ENCODE measurements at places on chromosomes 2 and 18.

- DNase-seq = no peak
These were observed 55.9 kb downstream of the LDAH start for GRCh38 chr2:20766798-20767644.

- DNase-seq = no peak
These were observed 157.0 kb upstream of the CBLN2 start for GRCh38 chr18:72700961-72701710.

- no peak for DNase-seq
These were observed 748 bp downstream of the TWIST2 start for GRCh38 chr2:238848691-238848975.

DNA sequence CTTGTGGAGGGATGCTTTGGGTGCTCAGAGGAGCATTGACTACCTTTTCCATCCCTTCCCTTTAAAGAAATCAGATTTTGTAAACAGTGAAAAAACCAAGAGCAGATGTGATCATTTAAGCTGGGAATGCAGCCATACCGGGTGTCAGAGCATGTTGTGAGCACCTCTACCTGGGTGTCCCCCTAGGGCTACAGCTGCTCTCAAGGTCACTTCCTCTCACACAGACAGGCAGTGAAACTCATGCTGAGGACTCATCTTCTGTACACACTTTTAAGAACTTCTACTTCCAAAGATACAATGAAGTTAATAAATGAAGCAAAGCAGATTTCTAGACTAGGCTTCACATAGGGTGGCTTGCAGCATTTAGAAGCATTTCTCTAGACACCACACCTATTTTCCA is 48.4 kb upstream of the FRZB start:
- DNase-seq = no peak

DNA sequence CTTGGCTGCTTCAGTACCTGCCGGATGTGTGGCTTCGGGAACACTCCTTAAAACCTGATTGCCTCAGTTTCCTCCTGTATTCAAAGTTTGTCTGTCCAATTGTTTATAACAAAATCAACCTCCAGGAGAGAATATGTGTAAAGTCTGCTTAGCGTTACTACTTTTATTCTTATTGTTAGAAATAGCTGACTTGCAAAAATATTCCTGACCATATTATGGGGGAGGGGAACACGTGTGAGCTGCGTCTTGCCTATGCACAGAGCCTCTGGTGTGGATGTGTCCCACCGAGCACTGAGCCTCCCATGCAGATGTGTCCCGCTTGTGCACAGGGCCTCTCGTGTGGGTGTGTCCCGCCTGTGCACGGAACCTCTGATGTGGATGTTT is 82.5 kb downstream of the DCDC2C start:
- DNase-seq = no peak

GRCh38 chr2:54287532-54287931 is 31.5 kb upstream of the TSPYL6 start:
- no peak for DNase-seq

DNA sequence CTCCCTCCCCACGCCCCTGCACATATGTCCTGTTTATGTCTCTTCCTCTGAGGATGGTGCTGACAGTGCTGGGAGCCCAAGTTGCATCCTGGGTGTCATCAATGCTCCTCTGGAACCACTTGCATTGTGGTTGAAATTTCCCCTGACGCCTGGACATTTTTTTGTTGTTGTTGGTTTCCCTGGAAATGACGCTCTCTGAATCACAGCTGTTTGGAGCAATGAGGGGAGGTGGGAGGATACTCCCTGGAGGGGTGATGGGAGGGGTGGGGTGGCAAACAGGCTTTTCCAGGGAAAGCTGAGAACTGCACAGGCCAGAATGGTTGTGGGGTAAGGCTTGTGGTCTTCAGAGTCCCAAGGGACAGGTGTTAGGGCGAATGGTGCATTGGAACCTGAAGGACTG is 29.6 kb downstream of the CELF4 start:
- DNase-seq = no peak

DNA sequence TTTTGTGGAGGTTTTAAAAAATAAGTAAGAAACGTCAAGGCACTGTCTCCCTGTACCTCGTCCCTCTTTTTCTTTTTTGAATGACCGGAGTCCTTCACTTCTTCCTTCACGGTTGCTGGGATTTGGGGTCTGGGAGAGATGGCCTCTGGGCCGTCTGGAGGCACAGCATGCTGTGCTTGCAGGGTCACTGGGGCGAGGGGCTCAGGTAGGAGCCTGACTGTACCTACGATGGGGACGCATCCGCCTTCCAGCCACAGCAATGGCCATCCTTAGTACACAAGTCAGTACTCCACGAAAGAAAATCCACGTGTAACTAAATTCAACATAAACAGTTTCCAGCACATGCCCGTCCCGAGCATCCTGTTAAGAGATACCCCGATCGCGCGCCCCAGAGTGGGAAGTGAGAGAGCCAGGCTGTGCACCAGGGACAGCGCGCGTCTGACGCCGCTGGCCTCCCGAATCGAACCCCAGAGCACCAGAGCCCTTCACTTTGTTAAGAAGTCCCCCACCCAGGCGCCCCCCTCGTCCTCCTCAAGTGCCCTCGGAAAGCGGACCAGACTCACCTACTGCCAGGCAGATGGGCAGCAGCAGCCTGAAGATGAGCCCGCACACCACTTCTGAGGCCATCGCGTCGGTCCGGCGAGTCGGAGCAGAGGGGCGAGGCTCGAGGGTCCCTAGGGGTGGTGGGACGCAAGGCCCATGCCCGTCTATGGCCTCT is 1.2 kb downstream of the PIEZO2 start:
- DNase-seq = no peak

DNA sequence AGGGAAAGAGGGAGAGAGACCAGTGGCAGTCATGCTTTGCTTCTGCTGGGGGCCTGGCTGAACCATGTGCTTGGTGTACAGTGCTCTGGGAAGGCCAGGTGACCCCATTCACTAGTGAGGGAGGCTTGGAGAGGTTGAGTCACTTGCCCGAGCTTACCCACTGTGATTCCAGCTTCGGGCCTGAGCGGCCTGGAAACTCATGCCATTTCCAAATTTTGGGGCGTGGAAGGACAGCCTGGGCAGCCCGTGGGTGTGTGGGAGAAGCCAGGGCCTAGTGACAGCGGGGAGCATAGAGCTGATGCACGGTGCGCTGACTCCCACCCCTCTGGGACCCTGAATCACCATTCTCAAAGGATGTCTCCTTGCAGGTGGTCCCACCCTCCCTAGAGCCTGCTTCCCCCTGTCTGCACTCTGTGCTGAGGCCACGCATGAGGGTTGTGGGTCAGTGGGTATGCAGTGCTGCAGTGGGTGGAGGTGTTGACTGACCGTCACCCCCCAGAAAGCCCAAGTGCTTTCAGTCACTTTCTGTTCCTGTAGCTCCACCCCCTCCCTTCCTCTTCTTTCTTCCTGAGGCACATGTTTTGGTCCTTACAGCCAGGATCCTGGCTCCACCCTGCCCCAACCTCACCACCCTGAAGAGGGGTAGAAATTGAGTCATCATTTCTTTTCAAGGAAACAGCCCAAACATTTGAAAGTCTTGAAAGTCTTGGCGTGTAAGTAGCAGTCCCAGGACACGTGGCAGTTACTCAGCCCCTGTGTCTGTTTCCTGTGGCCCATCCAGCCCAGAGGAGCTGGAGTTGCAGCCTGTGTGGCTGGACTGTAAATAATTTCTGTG is 69.3 kb upstream of the MCFD2 start:
- peak; percentile 10 for DNase-seq

GRCh38 chr2:60064687-60065389 is 488.6 kb downstream of the BCL11A start:
- no peak for DNase-seq

DNA sequence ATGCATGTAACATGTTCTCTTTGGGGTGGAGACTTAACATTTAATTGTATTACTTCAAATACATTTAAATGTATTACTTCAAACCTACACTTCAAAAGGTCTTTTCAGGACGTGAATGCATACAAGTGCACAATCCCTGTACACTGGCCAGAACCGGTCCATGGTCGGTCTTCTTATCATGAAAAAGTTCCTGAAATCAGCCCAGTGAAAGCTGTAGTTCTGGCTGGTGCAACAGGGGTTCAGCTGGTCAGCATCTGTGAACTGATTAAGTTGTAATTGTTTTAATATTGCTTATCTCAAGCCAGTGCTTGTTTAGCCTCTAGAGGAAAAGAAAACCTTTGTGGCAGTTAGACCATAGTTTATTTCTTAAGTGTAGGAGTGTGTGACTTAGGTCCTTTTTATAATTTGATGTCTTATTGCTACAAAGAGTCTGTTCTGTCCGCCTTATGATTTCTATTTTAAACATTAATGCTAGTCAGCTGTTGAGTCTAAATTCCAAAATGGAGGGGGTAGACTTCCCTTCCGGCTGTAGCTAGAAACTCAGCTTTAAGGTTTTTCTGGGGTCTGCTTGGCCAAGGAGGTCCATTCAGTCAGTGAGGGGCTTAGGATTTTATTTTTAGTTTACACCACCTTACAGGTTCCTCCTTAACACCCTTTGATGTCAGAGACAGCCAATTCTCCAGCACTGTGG is 768 bp upstream of the CYBRD1 start:
- DNase-seq = peak; percentile 26

- DNase-seq = no peak
These were observed 362.0 kb upstream of the KYNU start for GRCh38 chr2:142515493-142515892.

DNA sequence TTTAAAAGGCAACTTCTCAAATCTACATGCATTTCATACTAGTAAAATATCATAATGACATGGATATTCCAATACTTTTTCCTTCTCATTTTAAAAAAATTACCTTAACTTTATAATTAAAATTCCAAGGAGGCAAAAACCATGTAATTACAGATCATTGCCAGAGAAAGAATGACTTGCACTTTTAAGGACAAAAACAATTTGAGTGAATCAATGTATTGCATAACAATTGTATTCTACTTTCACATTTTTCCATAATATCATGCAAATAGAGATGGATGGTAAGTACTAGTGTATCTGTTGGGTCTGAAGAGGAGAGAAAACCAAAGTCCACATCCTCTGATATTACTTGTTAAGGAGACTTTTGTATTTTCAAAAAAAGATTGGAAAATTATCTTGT is 89.5 kb upstream of the NCK2 start:
- DNase-seq = no peak

DNA sequence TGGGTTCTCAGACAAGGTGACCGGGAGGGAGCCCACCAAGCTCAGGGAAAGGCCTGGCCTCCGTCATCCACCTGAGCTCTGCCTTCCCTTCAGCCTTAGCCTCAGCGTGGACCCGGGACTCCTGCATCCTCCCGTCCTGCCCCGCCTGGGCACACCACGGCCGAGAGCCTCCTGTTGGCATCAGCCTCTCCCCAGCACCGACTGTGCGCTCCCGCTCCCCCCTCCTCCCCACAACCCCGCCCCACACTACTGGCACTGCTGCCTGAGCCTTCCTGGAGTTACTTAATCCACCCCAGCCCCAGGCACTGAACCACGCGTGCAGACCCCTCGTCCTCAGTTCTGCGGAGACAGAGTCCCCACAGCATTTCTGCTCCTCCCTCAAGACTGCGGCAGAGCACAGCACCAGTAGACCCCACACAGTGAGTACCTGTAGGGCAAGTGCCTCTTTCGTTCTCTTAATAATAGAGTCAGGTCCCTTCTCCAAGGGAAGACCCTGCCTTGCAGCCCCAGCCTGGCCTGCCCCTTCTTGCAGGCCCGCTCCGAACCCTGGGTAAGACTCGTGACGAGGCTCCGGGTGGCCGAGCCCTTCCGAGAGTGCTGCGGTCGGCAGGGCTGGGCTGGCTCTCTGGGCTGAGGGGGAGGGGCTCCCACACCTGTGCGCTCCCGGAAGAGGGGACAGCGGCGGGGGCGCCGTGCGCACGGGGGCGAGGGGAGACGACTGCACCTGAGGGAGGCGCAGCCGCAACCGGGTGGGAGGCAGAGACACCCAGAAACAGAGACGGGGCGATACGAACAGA is at the start of gene AMER3:
TSS of gene AMER3 (plus strand) at position 285 of the 797 bp plus-strand sequence. CDS start 6,533 bp downstream, outside the sequence.
- DNase-seq = no peak

GRCh38 chr2:108417254-108417653 is 31.8 kb upstream of the GCC2 start:
- DNase-seq = peak; percentile 39

DNA sequence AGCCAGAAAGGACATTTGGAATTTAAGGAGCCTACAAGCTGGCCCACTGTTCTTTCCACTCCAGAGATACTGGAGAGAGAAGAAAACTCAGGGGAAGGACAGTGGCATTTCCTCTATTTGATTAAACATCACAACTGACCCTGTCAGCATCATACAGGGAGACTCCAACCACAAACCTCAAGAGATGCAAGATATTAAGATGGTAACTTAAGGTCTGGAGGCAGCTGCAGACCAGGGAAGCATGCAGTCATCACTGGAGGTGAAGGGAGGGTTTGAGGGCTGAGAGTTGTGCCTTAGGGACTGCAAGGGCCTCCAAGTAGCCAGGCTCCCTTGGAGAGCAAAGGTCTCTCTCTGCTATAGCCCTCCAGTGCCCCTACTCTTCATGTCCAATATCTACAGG is 67.4 kb downstream of the RNF152 start:
- no peak for DNase-seq
